Hematopoietic multipotent progenitor cell treated with erythropoietin and hydrocortisone succinate and interleukin-3 and kit ligand, for 17 days (in vitro differentiated cells): ENCODE measurements at places on chromosomes 3 and 15.

- DNase-seq, result no peak
Measured at GRCh38 chr3:10041034-10041433, 14.8 kb downstream of the FANCD2 start.

- no peak for DNase-seq
Measured at GRCh38 chr3:71171247-71171646, 412.3 kb downstream of the FOXP1 start.

- DNase-seq, result no peak
Measured at GRCh38 chr3:40805456-40805855, 280.7 kb downstream of the ZNF621 start.

DNA sequence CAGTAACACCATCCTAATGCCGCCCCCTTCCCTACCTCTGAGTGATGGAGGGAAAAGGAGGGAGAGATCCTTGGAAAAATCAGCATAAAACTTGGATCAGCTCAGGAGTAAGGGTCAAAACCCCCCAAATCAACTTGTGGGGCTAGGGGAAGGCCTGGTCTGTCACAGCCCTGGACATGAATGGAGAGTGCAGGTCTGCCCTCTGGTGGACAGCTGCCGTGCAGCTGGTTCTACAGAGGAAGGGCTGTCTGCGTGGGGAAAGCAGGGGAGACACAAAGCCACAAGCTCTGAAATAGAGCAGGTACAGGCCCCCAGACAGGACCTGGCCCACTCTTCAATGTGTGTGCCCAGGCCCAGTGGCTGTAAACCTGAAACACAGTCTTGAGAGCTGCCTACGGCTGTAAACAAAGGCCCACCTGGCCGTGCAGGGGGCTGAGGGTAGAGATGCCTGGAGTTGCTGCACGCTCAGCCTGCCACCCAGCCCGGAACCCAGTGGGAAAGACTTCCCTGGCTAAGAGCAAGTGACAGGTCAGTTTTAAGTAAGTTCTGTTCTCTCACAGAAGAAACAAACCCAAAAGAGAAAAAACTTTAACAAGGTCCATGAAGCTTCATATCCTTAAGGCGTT, 16.4 kb downstream of the CLK3 start:
- DNase-seq, result peak; percentile 76

GRCh38 chr3:13704174-13704573, 155.2 kb downstream of the FBLN2 start:
- DNase-seq, result no peak

DNA sequence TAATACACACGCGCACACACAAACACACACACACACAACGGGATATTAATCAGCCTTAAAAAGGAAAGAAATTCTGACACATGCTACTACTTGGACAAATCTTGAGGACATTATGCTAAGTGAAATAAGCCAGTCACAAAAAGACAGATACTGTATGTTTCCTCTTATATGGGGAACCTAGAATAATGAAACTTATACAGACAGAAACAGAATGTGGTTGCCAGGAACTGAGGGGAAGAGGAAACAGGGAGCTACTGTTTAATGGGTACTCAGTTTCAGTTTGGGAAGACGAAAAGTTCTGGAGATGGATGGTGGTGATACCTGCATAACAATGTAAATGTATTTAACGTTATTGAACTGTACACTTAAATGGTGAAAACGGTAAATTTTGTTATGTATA, 20.2 kb downstream of the ICE2 start:
- DNase-seq, result no peak

- peak; percentile 25 for DNase-seq
Measured at GRCh38 chr3:9808345-9809037, 1.6 kb upstream of the TTLL3 start.

- DNase-seq, result no peak
Measured at GRCh38 chr15:38890194-38890593, 325.6 kb upstream of the RASGRP1 start.

- no peak for DNase-seq
Measured at GRCh38 chr3:12902181-12902999, 61.0 kb upstream of the RPL32 start.

DNA sequence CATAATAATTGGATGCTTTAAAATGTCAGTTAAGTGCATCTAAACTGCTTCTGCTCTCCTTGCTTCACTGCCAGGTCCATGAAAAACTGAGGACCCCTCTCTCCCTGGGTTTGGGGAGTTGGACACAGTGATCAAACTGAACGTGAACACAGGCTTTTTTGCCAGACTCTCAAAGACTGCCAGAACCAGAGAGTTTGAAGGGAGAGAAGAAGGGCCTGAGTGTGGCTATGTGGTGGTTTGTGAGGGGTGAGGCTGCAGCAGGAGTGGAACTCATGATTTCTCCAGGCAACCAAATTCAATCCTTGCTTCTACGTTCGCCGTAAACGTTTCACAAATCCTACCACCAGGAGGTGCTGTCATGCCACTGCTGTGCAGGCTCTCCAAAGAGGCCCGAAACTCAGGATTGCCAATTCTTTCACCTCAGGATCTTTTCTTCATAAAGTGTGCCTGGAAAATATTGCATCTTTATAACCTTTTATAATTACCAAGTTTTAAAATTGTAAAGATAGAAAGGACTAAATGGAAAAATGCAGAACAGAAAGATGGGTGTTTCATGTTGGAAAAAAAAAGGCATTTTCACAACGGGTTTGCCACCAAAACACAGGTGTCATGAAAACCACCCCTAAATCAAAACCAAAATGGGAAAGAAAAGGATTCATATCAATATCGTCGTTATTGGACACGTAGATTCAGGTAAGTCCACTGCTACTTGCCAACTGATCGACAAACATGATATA, 19.7 kb downstream of the TM4SF4 start:
- peak; percentile 8 for DNase-seq

DNA sequence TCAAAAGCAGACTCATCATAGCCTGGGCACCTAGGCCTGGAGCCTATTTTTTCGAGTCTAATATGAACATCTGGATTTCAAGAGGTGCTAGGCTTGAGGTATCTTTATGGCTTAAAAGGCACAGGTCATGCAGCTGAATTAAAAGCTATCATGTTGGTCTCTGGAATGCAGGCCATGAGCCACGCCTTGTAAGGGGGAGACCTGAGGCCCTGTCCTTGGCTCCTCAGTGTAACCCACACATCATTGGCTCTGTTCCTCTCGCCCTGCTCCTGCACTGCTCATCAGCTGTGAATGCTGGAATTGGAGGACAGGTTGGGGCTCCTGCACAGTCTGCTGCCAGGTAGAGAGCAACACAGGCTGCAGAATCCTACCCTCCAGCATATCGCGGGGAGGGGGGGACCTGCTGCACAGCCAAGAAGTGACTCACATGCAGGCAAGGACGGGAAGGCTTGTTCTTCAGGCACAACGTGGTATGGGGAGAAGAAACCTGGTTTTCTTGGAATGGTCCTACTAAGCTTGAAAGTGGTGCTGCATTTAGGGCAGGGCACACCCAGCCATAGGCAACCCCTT, 146.0 kb downstream of the CHST2 start:
- DNase-seq, result no peak

- DNase-seq, result no peak
Measured at GRCh38 chr3:184737063-184737462, 25.2 kb upstream of the MAGEF1 start.

DNA sequence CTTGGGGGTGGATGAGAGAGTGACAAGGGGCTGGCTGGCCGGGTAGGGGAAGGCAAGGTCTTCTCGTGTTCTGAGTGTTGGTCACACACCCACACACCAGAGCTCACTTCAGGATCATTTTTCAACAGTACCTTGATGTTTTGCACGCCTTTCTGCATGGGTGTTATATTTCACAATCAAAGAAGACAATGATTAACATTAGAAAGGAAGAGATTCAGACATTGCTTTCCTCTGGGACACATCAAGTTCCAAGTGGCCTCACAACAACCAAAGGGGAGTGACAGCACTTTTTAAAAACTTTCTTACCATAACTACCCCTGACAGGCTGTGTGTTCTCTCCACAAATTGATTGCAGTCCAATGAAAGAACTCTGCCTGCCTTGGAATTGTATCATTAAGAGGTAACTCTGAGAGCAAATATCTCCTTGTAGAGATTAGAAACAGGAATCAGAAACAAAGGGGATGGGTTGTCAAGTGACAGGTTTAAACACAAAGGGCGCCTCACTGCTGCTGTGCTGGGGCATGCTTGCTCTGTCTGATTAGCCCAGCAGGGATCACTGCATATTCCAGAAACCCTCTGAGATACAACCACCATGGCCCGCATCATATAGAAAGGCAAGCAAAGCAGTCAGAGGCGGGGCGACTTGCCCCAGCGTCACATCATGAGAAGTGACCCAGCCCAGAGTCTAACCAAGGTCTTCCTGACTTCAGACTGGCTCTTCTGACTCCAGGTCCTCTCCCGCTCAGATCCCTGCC, 230.8 kb downstream of the FEZF2 start:
- DNase-seq, result no peak
